Stimulated activated CD8-positive, alpha-beta memory T cell treated with anti-CD3 and anti-CD28 coated beads, Interleukin-4, amount 100 ng/mL, for 1 hour (primary cell): ENCODE measurements at places on chromosomes 6 and 20.

DNA sequence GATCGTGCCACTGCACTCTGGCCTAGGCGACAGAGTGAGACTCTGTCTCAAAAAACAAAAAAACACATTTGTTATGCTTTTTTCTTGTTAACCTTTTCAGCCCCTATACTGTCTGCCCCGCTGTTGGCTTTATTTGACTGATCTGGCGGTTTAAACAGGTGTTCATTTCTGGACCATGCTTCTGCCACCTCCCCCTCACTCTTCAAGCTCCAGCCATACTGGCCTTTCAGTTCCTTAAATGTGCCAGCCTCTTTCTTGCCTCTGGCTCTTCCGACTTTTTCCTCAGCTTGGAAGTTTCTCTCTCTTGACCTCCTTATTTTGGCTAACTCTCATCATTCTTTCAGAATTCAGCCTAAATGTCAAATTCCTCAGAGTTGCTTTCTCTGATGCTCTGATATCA, 35.2 kb upstream of the TXLNB start:
- no peak for DNase-seq

- no peak for DNase-seq
Measured at GRCh38 chr20:57562541-57563465, 1.9 kb downstream of the PCK1 start.

- no peak for DNase-seq
Measured at GRCh38 chr6:45326698-45327417, 1.3 kb upstream of the RUNX2 start.

DNA sequence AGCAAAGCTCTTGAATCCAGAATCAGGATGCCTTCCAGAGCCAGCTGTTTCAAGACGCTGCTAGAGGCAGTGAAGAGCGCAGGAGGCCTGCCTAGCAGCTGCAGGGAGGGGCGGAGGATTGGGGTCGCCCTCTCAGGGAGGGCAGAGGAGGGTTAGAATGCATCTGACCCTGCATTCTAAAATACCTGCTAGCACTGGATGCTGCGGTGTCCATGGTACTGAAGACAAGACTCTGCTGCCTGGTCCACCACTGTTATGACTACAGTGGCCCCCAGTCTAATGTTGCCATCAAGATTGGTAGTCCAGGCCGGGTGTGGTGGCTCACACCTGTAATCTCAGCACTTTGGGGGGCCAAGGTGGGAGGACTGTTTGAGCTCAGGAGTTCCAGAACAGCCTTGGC, 193.7 kb upstream of the PROKR2 start:
- DNase-seq, result no peak

DNA sequence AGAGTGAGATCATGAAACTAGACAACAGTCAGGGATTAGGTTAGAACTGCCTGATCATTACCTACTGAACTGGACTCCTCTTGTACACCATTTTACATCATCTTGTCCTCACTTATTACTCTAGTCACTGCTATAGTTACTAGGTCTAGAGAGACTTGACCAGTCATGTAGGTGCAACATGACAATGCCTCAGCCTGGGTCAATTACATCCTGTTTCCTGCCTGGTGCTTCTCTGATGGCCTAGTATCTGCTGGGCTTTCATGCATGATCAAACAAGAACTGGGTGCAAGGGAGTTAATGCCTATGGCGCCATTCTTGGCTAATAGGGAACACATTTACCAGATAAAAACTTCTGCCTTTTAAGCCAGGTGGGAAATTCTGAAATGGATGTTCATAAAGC, 39.2 kb upstream of the MMS22L start:
- no peak for DNase-seq

DNA sequence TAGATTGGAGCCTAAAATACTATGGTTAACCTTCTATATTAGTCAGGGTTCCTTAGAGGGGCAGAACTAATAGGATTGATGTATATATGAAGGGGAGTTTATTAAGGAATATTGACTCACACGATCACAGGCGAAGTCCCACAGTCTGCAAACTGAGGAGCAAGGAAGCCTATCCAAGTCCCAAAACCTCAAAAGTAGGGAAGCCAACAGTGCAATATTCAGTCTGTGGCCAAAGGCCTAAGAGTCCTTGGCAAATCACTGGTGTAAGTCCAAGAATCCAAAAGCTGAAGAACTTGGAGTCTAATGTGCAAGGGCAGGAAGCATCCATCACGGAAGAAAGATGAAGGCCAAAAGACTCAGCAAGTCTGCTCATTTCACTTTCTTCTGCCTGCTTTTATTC, 133.5 kb upstream of the ADGRF1 start:
- DNase-seq, result no peak

GRCh38 chr6:134093007-134093573, 40.7 kb upstream of the SLC2A12 start:
- DNase-seq, result no peak

- no peak for DNase-seq
Measured at GRCh38 chr6:136751522-136751956, 40.7 kb downstream of the MAP3K5 start.

DNA sequence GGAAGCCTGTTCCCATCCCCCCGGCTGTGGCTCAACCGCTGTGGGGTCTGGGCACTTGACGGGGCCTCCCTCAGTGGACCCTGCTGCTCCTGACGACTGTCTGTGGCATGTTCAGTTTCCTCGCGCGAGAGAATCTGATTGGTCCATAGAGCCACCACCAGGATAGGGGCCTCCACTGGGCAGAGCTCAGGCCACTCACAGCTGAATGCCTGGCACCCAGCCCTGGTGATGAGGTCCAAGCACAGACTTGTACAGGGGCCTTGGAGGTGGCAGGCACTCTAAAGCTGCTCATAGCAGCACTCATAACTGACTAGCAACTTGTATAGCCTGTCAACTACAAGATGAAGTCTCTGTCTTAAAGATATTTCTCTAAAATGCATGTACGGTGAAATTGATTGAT, 368.1 kb downstream of the NRN1 start:
- no peak for DNase-seq

GRCh38 chr6:125859727-125860126, 69.0 kb downstream of the NCOA7 start:
- DNase-seq, result no peak

GRCh38 chr20:2000285-2000684, 6.4 kb upstream of the PDYN start:
- DNase-seq, result no peak

- DNase-seq, result peak; percentile 3
Measured at GRCh38 chr6:100228834-100229441, 234.9 kb upstream of the MCHR2 start.

- no peak for DNase-seq
Measured at GRCh38 chr6:126788861-126789365, 329.6 kb upstream of the RSPO3 start.

GRCh38 chr6:32076321-32076809, 32.8 kb downstream of the TNXB start:
- DNase-seq, result no peak

- no peak for DNase-seq
Measured at GRCh38 chr20:60209048-60209447, 250.8 kb downstream of the CDH26 start.

GRCh38 chr20:62685781-62686555, 22.7 kb upstream of the NTSR1 start:
- DNase-seq, result no peak

GRCh38 chr6:28497893-28498292, 17.7 kb downstream of the GPX6 start:
- DNase-seq, result no peak

DNA sequence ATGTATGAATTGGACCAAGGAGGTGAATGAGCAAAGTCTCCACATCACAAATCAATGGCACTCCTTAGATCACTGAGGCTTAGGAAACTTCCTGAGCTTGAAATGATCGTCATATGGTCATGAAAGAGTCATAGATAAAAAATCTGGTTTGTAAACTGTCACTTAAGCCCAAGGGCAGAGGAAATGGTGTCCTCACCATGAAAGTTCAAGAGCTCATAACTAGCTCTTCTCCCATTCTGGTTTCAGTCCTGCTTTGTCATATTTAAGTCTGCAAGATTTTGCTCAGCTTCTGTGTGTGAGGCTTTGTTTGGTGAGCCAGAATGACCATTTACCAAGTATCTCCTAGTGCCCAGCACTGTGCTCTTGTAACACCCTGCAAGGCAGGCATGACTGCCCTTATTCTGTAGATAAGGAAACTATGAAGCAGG, 60.5 kb downstream of the GJA10 start:
- DNase-seq, result no peak

GRCh38 chr6:147418523-147418922, 90.0 kb upstream of the SAMD5 start:
- no peak for DNase-seq

DNA sequence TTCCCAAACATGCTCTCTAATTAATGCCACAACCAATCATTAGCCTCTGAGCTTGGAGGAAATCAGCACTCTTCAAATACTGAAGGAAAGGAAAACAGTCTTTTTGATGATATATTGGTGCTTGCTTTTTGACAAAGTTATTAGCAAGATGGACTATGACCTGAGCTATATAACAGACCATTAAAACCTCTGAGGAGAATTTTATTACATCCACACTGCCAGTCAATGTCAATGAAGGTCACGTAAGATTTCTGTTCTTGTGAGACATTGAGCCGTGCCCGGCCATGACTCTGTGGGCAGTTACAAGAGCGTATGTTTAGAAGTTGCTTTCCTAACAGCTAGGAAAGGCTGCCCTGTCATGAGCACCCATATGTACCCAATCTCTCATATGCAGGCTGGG, 659.0 kb downstream of the UTRN start:
- no peak for DNase-seq

GRCh38 chr6:33008944-33009861, at the start of gene HLA-DOA:
Gene HLA-DOA (minus strand): TSS chr6:33009591.
- DNase-seq, result peak; percentile 21
